Smooth muscle cell of bladder (primary cell): ENCODE measurements at places on chromosomes 16 and 17. TPM values are rescaled to one million over a fixed set of nuclear protein-coding genes. Genes with fewer than 3 reads are reported as not detected.

LGALS9B gene
- not detected in 2 replicates for total RNA-seq

SCGB1C2 gene
- total RNA-seq: not detected in 2 replicates

CCL8 gene
- 0.46 and 8.8 TPM in 2 replicates for total RNA-seq

PRR29 gene
- total RNA-seq: 0.28 and 0.57 TPM in 2 replicates

CFAP119 gene
- total RNA-seq: 1.8 and 2.4 TPM in 2 replicates

HASPIN gene
- total RNA-seq: 0.71 and 0.83 TPM in 2 replicates

SYNRG gene
- 9.1 and 11.1 TPM in 2 replicates for total RNA-seq

KRTAP4-9 gene
- total RNA-seq: not detected in 2 replicates

FGF11 gene
- total RNA-seq: 0.71 and 3.4 TPM in 2 replicates

FBRS gene
- total RNA-seq: 12.7 and 15.3 TPM in 2 replicates

TBC1D16 gene
- 26.9 and 44.4 TPM in 2 replicates for total RNA-seq

SOST gene
- not detected in 2 replicates for total RNA-seq

FBXL16 gene
- not detected in 2 replicates for total RNA-seq

NFATC2IP gene
- total RNA-seq: 12.7 and 12.8 TPM in 2 replicates

NDUFB10 gene
- 194 and 232 TPM in 2 replicates for total RNA-seq

TMEM100 gene
- total RNA-seq: 1.8 and 10.7 TPM in 2 replicates

OR1A1 gene
- total RNA-seq: not detected in 2 replicates

KRT27 gene
- not detected in 2 replicates for total RNA-seq

SECTM1 gene
- total RNA-seq: 15.6 and 19.3 TPM in 2 replicates

RAP1GAP2 gene
- total RNA-seq: 0.18 and 0.28 TPM in 2 replicates

KLHL10 gene
- total RNA-seq: 0.43 and 0.55 TPM in 2 replicates

RHBDF2 gene
- 2.3 and 6.1 TPM in 2 replicates for total RNA-seq

MAPK7 gene
- total RNA-seq: 9.1 and 12.4 TPM in 2 replicates

UNC45B gene
- total RNA-seq: not detected in 2 replicates

PIPOX gene
- total RNA-seq: 2.6 and 2.7 TPM in 2 replicates

ZNF469 gene
- 2.0 and 4.6 TPM in 2 replicates for total RNA-seq

MARVELD3 gene
- not detected in 2 replicates for total RNA-seq

ACSM5 gene
- 0.09 TPM in 1 of 2 replicates, not detected in the other for total RNA-seq

ST6GALNAC1 gene
- total RNA-seq: not detected in 2 replicates

CCL17 gene
- total RNA-seq: not detected in 2 replicates

FN3K gene
- total RNA-seq: 4.6 and 4.9 TPM in 2 replicates

WFDC1 gene
- total RNA-seq: 6.7 and 28.6 TPM in 2 replicates

CHST5 gene
- total RNA-seq: not detected in 2 replicates

HYDIN gene
- total RNA-seq: 0.65 and 1.00 TPM in 2 replicates

SLC35G6 gene
- total RNA-seq: not detected in 2 replicates

SHISA9 gene
- total RNA-seq: not detected in 2 replicates

OTOP2 gene
- total RNA-seq: not detected in 2 replicates

KRTAP2-1 gene
- not detected in 2 replicates for total RNA-seq

MPO gene
- total RNA-seq: 0.09 TPM in 1 of 2 replicates, not detected in the other

PPM1D gene
- 6.7 and 11.0 TPM in 2 replicates for total RNA-seq

ZG16 gene
- not detected in 2 replicates for total RNA-seq

EPN3 gene
- not detected in 2 replicates for total RNA-seq

ACSM2B gene
- total RNA-seq: not detected in 2 replicates

TBC1D28 gene
- not detected in 2 replicates for total RNA-seq

C17orf113 gene
- 0.09 and 0.14 TPM in 2 replicates for total RNA-seq

TBC1D3I gene
- total RNA-seq: 0.09 and 0.28 TPM in 2 replicates

CAMKK1 gene
- total RNA-seq: 3.0 and 5.1 TPM in 2 replicates

PNMT gene
- total RNA-seq: not detected in 2 replicates
